Vagina (tissue), 2 donors: ENCODE measurements at places on chromosomes 7 and 10. TPM values are rescaled to one million over a fixed set of nuclear protein-coding genes. Genes with fewer than 3 reads are reported as not detected.

GRCh38 chr10:628386-629045 is 61.0 kb downstream of the DIP2C start:
- peaks cover 30% of the 10 kb centered on the region for H3K4me1 ChIP-seq
- no peak overlapping the region for H3K4me3 ChIP-seq
- H3K27ac ChIP-seq, result no peak overlapping the region
- H3K36me3 ChIP-seq, result no peaks in the 10 kb centered on the region

Gene DNAJC30
- total RNA-seq, result 7.1 TPM

- H3K27me3 ChIP-seq, result no peaks in the 10 kb centered on the region
- H3K4me3 ChIP-seq, result no peak overlapping the region
- no peak overlapping the region for H3K27ac ChIP-seq
- no peaks in the 10 kb centered on the region for H3K4me1 ChIP-seq
Measured at GRCh38 chr7:139043823-139044812, 8.3 kb upstream of the ZC3HAV1L start.

Gene SEMA3D
- total RNA-seq, result 2.2 TPM

DNA sequence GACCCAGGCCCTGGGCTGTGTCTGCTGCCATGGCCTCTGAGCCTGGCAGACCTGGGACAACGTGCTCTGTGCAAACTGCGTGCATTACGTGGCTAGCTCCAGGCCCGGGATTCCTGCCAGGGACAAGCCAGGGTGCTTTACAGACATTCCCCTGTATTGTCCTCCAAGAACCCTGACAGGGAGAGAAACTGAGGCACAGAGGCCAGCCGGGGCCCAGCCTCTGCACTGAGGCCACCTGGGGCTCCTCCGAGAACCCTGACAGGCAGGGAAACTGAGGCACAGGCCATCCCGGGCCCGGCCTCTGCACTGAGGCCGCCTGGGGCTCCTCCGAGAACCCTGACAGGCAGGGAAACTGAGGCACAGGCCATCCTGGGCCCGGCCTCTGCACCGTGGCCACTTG is 64.9 kb downstream of the CFAP46 start:
- DNase-seq, result no peak
- H3K4me1 ChIP-seq, result peaks cover 5% of the 10 kb centered on the region
- no peaks in the 10 kb centered on the region for H3K27me3 ChIP-seq
- no peaks in the 10 kb centered on the region for H3K36me3 ChIP-seq
- H3K4me3 ChIP-seq, result no peak overlapping the region
- H3K27ac ChIP-seq, result no peak overlapping the region

- no peaks in the 10 kb centered on the region for H3K4me1 ChIP-seq
- no peak overlapping the region for H3K27ac ChIP-seq
- no peak for DNase-seq
- H3K27me3 ChIP-seq, result no peaks in the 10 kb centered on the region
- no peak overlapping the region for H3K4me3 ChIP-seq
Measured at GRCh38 chr7:46139079-46139478, 218.0 kb upstream of the IGFBP3 start.

- H3K4me3 ChIP-seq, result peak overlapping the region; percentile 38
- H3K27ac ChIP-seq, result peak overlapping the region; percentile 89
- no peaks in the 10 kb centered on the region for H3K36me3 ChIP-seq
- DNase-seq, result no peak
Measured at GRCh38 chr10:89301232-89301631, 614 bp upstream of the IFIT2 start.

GRCh38 chr7:54778696-54779540 is 19.9 kb upstream of the SEC61G start:
- H3K36me3 ChIP-seq, result no peaks in the 10 kb centered on the region
- H3K27ac ChIP-seq, result no peak overlapping the region
- no peaks in the 10 kb centered on the region for H3K27me3 ChIP-seq
- no peaks in the 10 kb centered on the region for H3K4me1 ChIP-seq
- no peak overlapping the region for H3K4me3 ChIP-seq
- no peak for DNase-seq

DNA sequence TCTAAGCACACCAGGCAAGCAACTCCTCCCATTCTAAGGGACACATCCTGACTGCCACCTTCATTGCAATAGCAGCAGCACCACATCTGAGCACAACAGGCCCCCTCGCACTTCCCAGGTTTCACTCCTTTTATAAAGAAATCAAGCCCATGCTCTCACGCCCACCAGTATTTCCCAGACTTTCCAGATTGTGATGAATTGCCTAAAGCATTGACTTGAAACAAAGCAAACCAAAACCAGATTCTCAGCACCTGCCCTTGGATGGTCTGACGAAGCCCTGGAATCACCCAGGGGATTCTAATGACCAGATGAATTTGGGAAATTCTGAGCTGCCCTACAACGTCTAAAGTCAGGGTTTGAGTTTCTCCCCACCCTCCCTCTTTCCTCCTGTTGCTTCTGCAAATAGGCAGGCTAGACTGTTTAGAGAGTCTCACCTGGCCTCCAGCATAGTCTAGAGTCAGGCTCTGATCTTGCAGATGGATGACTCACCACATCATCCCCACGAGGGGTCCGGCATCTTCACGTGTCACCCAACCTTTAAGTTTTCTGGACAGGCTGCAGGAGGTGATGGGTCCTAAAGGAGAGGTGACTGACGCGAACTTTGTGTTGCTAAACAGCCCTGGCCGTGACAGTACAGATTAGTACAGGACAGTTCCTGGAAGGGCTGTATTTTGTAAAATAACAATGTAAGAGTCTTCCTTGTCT is 198.0 kb downstream of the SKIDA1 start:
- H3K27me3 ChIP-seq, result no peaks in the 10 kb centered on the region
- H3K36me3 ChIP-seq, result no peaks in the 10 kb centered on the region
- H3K27ac ChIP-seq, result no peak overlapping the region
- H3K4me3 ChIP-seq, result no peak overlapping the region
- H3K4me1 ChIP-seq, result no peaks in the 10 kb centered on the region

Gene LMOD2
- total RNA-seq, result not detected

DNA sequence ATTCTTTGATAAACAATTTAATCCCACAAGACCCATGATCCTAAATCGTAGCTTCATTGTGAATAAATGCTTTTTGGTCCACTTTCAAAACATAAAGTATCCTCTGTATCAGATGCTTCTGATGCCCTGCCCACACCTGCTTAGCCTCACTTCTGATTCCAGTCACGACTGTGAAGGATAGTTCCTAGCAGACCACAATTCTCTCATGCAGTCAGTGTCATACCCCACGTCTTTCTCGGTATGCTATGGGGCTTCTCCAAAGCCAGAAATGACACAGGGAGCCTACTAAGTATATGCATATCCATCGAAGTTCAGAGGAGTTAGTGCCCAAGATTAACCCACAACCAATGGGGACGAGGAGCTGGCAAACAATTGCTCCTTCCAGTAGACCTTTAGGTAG is 27.6 kb upstream of the CTNNA3 start:
- H3K27me3 ChIP-seq, result no peaks in the 10 kb centered on the region
- H3K4me1 ChIP-seq, result no peaks in the 10 kb centered on the region
- no peak overlapping the region for H3K27ac ChIP-seq

- no peaks in the 10 kb centered on the region for H3K4me1 ChIP-seq
- H3K36me3 ChIP-seq, result no peaks in the 10 kb centered on the region
- no peak overlapping the region for H3K4me3 ChIP-seq
- no peak overlapping the region for H3K27ac ChIP-seq
Measured at GRCh38 chr7:133668296-133669060, 415.6 kb downstream of the EXOC4 start.

DNA sequence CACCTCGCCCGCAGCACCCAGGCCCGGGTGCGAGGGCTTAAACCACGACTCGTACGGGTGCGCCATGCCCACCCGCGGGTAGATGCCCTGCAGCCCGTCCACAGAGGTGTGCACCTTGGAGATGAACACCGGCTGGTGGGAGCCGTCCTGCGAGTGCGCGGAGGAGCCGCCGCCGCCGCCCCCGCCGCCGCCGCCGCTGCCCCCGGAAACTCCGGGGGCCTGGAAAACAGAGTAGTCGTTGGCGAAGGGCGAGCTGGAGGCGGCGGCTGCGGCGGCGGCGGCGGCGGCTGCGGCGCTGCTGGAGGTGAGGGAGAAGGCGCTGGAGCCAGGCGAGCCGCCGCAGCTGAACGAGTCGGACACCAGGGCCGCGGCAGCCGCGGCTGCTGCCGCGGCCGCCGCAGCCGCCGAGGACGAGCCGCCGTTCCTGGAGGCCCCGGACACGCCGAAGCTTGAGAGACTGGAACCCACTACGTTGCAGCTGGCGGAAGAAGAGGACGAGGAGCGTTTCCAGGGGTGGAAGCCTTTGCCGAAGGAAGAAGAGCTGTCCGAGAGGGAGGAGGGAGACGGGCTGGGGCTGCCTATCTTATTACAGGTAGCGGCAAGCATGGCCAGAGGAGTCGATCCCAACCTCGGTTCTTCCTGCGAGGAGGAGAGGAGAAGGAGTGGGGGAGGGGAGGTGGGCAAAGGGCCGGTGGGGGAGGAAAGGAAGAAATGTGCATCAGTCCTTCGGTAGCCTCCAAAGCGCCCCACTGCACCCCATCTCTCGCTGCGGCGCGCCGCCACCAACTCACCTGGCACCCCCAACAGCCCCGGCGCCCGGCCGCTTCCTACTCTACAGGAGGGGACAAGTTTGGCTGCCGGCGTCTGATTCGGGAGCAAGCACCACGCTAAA is 1.3 kb downstream of the SP8 start:
- H3K27me3 ChIP-seq, result peaks cover 8% of the 10 kb centered on the region
- peak overlapping the region; percentile 31 for H3K4me3 ChIP-seq
- DNase-seq, result no peak
- no peaks in the 10 kb centered on the region for H3K36me3 ChIP-seq

Gene APBB1IP
- 7.4 TPM for total RNA-seq

DNA sequence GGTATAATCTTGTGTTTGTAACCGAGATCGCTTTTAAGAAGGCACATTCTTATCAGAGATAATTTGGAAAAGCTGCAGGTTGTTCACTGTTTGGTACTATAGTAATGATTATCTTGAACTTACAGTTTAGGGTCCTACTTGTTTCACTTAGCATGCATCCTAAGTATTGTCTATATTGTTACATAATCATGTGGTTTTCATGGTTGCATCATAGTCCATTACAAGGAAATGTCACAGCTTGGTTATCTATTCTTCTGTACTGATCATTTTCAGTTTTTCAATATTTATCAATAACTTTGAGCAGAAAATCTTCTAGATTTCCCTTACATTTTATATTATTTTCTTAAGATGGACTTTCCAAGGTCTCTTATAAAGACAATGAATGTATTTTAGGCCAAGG is 116.3 kb downstream of the PLPP4 start:
- no peaks in the 10 kb centered on the region for H3K27me3 ChIP-seq
- DNase-seq, result no peak
- H3K27ac ChIP-seq, result no peak overlapping the region
- H3K4me3 ChIP-seq, result no peak overlapping the region
- no peaks in the 10 kb centered on the region for H3K36me3 ChIP-seq

Gene SLIT1
- total RNA-seq, result 0.49 TPM
